Activated naive CD8-positive, alpha-beta T cell treated with anti-CD3 and anti-CD28 coated beads, Interleukin-2, amount 10 ng/mL, durations not matched to agents 7 days and 5 days (primary cell): ENCODE measurements at places on chromosomes 6 and 20. TPM values are rescaled to one million over a fixed set of nuclear protein-coding genes. Genes with fewer than 3 reads are reported as not detected.

PLEKHG1 gene
- total RNA-seq: 3.8 TPM

DNA sequence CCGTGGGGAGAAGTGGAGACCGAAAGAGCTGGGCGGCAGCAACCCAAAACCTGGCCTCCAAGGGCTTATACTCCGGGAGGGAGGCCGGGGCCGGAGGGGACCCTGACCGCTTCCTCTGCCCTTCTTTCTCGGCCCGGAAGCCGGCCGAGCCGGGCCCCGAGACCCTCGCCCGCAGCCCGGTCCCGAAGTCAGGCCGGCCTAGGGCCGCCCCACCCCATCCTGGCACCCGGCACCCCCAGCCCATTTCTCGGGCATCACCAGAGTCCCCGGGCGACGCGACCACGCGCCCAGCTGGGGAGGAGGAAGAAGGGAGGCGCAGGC lies 572 bp upstream of the ZDHHC14 start:
- no peak for DNase-seq
- peak overlapping the region; percentile 80 for H3K4me3 ChIP-seq
- peak overlapping the region; percentile 76 for H3K27ac ChIP-seq

DNA sequence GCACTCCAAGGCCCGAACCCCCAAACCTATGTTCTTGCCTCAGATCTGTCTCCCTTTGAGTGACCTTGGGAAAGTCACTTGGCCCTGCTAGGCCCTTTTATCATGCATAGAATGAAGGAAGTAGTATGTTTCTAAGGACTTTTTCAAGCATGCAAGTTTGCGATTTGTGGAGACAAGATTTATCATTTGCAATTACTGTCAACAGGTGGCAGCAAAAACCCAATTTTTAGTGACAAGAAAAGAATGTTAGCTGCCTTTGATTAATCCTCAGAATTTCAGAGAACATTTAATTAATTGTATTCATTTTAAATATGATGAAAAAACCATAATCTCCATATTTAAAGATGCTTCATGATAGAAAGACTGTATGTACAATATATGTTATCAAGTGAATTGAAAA lies 28.3 kb upstream of the PREP start:
- DNase-seq: no peak
- no peak overlapping the region for H3K27ac ChIP-seq
- H3K4me1 ChIP-seq: peaks cover 1% of the 10 kb centered on the region
- peaks cover 27% of the 10 kb centered on the region for H3K27me3 ChIP-seq
- no peaks in the 10 kb centered on the region for H3K36me3 ChIP-seq

DNA sequence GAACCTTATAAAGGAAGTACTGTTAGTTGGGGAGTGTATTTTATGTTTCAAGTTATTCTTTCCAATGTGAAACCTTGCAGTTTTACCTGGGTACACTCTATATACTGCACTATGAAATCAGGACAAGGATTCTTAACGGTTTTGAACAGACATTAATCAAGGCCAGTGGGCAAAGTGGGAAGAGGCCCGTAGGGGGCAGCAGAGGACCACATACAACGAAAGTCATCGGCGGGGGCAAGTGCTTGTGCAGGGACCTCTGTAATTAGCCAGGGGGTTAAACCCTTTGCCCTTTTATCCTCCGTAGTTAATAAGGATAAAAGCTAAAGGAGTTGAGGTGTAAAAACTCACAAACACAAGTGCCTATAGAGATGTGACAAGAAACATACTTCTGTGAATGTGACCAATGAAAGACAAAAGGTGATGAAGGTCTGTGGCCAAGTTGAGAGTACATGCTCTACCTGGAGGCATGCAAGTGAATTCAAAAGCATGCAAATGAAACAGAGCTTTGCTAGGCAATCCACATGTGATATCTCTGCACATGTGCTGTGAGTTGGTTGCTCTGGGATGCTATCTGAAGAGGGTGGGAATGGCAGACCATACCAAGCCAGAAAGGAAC lies 392.7 kb upstream of the MAN1A1 start:
- H3K4me1 ChIP-seq: peaks cover 5% of the 10 kb centered on the region
- peak; percentile 69 for DNase-seq
- H3K27me3 ChIP-seq: peaks cover 2% of the 10 kb centered on the region
- no peak overlapping the region for H3K27ac ChIP-seq

- H3K4me3 ChIP-seq: no peak overlapping the region
- no peaks in the 10 kb centered on the region for H3K27me3 ChIP-seq
- H3K27ac ChIP-seq: no peak overlapping the region
- peaks cover 1% of the 10 kb centered on the region for H3K36me3 ChIP-seq
- no peak for DNase-seq
These were observed 19.8 kb upstream of the MYL9 start for GRCh38 chr20:36521526-36521925.

DNA sequence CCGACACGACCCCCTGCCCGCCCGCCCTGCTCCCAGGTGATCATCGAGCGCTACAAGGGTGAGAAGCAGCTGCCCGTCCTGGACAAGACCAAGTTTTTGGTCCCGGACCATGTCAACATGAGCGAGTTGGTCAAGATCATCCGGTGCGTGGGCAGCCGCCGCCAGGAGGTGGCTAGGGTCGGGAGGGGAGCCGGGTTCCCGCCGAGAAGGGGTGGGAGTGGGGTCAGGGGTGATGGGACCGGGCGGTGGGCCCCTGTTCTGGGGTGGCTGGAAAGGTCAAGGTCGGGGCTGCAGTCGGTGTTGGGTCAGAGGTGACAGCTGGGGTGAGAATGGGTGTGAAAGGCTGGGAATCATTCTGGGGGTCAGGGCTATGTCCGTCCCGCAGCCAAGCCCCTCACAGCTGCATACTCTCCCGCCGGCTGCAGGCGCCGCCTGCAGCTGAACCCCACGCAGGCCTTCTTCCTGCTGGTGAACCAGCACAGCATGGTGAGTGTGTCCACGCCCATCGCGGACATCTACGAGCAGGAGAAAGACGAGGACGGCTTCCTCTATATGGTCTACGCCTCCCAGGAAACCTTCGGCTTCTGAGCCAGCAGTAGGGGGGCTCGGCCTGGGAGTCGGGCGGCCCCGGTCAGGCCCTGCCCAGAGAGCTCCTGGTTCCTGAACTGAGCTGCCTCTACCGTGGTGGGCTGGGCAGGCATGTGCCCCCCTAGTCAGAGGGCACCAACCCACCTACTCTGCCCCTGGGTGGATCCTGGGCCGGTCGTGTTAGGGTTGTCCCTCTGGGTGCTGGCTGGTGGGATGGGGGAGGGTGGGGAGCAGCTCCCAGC lies 1.0 kb downstream of the MAP1LC3A start:
- peaks cover 9% of the 10 kb centered on the region for H3K4me1 ChIP-seq
- peak overlapping the region; percentile 63 for H3K4me3 ChIP-seq
- H3K27ac ChIP-seq: peak overlapping the region; percentile 58
- H3K27me3 ChIP-seq: no peaks in the 10 kb centered on the region
- DNase-seq: no peak

DNA sequence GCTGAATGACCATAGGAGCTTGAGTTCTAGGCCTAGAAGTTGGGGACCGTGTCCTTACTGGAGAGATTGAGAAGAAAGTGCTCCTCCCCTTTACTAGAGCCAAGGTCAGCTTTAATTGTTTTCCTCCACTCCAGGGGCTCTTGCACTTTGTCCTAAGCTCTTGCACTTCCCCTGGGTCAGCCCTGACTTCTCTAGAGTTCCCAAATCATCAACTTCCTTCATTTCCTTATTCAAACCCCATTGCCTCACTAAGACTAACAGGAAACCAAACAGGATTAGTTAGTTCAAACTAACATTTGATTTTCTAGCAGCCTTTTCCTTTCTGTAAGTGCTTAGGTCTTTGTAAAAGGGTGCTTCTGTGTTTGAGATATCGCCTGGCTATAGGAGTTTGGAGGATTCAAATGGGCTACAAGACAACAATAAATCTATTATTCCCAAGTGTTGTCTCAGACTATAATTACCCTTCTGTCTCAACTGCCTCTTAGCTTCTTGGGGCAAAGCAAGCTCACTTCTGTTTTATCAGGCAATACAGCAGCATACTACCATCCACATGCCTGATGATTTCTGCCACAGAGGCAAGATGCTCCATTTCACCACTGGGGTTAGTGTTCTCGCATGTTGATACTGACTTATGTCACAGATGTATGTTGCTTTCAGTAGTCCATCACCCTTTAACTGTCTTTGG lies 12.8 kb upstream of the DTNBP1 start:
- no peak overlapping the region for H3K27ac ChIP-seq
- H3K27me3 ChIP-seq: peaks cover 16% of the 10 kb centered on the region
- H3K4me3 ChIP-seq: no peak overlapping the region
- H3K36me3 ChIP-seq: no peaks in the 10 kb centered on the region

DNA sequence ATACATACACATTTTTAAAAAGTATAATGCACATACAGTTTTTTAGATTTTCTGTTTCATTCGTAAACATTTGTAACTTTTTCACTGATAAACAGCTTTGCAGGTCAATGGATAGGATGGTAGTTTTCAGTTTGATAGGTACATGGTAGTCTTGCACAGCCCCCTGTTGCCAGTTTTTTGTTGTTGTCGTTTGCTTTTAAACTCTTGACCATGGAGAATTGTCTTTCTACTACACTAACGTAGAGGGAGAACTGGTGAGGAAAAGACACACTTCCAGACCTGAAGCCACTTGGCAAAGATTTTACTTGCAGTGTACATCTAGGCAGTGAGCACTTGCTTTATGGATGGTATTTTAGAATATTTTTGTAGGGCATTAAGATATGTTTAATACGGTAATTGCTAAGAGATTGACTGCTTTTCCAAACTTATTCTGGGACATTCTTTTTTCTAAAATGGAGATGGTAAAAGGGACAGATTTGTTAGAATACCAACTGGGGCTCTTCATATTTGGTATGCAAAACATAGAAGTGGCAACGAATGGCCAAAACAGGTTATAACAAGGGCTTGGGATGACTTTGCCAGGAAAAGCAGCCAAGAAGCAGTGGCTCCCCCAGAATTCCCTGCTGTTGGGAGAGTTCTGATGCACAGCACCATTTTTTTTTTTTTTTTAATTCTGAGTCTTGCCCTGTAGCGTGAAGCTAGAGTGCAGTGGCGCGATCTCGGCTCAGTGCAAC lies 1.5 kb downstream of the PYGB start:
- H3K4me3 ChIP-seq: peak overlapping the region; percentile 85
- no peak overlapping the region for H3K27ac ChIP-seq
- H3K27me3 ChIP-seq: peaks cover 11% of the 10 kb centered on the region
- DNase-seq: no peak

GNMT gene
- total RNA-seq: 1.0 TPM

GRCh38 chr6:34424200-34425131 lies 1.4 kb downstream of the RPS10 start:
- no peak for DNase-seq
- H3K36me3 ChIP-seq: peaks cover 28% of the 10 kb centered on the region
- peaks cover 27% of the 10 kb centered on the region for H3K4me1 ChIP-seq
- peaks cover 6% of the 10 kb centered on the region for H3K27me3 ChIP-seq
- H3K27ac ChIP-seq: peak overlapping the region; percentile 99
- peak overlapping the region; percentile 97 for H3K4me3 ChIP-seq

DNA sequence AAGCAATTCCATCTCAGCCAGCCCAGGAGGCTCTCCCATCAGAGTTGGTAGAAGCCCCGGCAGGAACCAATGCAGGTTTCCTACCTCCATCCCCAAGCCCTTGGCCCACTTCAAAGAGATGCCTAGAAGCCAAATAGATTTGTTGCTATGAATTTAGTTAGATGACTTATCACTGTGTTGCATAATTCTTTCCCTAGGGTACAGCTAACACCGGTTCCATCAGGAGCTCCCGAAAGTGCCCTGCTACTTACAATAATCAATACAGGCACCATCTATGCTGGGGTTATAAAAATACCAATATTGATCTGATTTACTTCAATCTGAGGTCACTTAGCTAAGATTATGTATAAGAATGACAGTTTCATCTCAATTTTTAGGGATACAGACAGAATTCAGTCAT lies 113.0 kb downstream of the MAP7 start:
- H3K27me3 ChIP-seq: peaks cover 8% of the 10 kb centered on the region
- no peak for DNase-seq
- H3K36me3 ChIP-seq: no peaks in the 10 kb centered on the region

GRCh38 chr20:39195582-39196021 lies 233.5 kb downstream of the DHX35 start:
- H3K4me3 ChIP-seq: no peak overlapping the region
- H3K36me3 ChIP-seq: no peaks in the 10 kb centered on the region
- H3K27ac ChIP-seq: no peak overlapping the region
- H3K4me1 ChIP-seq: no peaks in the 10 kb centered on the region
- peaks cover 2% of the 10 kb centered on the region for H3K27me3 ChIP-seq

DNA sequence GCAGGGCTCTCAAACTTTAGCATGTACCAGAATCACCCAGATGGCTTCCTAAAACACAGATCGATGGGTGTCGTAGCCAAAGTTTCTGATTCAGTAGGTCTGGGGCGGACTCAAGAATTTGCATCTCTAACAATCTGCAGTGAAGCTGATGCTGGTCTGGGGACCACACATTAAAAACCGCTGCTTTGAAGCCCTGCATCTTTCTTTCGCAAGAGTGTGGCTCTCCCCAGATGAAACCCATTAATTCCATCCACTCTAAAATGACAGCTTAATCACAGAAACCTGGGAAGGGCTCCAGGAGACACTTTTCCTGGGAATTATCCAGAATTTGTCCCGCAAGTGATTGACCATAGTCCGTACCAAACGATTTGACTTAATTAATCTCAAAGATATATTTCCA lies 319.8 kb upstream of the PLCB4 start:
- H3K4me1 ChIP-seq: no peaks in the 10 kb centered on the region
- no peak overlapping the region for H3K4me3 ChIP-seq
- H3K36me3 ChIP-seq: no peaks in the 10 kb centered on the region
- DNase-seq: no peak
- no peaks in the 10 kb centered on the region for H3K27me3 ChIP-seq

OR2H2 gene
- total RNA-seq: not detected

DNAH8 gene
- 0.11 TPM for total RNA-seq
